ENCODE measurements at places on chromosomes 5 and 9. TPM values are rescaled to one million over a fixed set of nuclear protein-coding genes. Genes with fewer than 3 reads are reported as not detected.

DNA sequence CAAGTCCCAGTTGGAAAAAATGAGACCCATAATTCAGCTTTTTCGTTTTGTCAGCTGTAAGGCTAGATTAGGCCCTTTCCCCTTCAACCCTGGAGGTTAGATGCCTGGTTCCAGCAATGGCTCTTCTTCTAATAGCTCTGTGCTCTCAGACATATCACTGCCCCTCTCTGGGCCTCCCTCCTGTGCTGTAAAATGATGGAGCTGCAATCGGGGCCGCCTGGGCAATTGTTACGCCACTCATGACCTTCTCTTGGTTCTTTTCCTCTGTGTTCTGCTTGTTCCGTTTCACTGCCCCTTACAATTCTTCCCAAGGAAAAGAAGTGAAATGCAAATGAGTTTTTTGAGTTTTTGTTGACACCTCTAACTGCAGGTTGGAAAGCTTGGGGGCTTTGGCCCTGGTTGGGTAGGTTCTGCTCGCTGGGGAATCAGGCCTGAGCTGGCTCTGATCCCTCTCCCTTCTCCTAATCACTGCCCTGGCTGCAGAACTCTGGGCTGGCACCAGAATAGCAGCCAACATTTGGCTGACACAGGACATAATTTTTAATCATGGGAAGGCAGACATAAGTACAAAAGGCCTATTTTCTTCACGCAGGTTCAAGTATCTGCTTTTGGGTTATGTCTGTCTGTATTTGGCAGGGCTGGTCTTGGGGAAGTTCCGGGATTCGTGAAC is 110.9 kb downstream of the FOXD1 start:
- DNase-seq: no peak

DNA sequence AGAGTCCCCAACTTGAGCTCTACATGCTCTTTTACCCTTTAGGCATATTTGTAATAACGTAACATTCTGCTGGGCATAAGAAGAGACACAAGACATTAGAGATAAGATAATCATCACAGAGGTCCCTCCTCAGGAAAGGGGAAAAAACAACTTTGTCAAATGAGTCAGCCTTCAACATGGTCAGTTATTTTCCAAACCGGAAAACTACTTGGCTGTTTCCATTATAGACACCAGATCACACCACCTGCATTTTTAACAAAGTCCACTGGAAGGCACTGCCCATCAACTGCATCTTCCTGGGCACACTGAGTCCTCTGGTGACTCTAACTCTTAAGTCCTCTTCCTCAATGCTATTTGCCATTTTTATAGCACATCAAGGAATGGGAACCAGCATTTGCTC is 221.8 kb downstream of the FAM114A2 start:
- DNase-seq: no peak

Gene PCDHA9
- 22.7 TPM for total RNA-seq

DNA sequence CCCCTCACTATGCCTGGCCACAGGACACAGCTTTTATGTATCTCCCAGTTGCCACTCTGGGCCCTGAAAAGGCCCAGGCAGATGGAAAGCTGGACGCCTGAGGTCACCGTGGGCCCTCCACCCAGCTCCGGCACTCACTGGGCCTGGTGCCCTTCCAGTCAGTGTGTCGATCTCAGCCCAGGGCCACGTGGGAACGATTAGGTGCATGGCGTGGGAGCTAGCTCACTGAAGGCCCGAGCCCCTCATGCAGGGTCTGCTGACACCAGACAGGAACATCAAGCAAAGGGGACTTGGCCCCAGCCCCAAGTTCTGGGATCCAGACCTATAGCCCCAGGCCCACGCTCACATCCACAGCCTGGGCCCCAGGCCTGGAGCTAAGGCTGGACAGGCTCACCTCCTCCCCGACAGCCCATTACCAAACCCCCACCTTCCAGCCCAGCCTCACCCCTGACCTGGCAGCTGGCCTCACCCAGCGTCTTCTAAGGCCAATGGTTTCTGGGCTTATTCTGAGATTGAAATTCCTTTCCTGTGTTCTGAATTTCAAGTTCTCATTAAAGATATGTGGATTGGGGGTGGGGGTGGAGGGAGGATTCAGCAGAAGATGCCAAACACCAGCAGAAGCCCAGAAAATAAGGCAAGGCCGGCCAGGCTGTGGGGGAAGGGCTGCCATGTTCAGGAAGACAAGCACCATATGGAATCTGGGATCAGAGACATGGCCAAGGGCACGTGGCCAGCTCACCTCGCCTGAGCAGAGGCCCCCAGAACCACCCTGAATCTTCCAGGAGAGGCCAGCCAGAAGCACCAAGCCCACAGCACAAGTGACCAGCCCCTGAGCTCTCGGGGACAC is 74.5 kb downstream of the ADAMTS2 start:
- no peak for DNase-seq

- peak; percentile 86 for DNase-seq
These were observed 160.1 kb upstream of the ZNF608 start for GRCh38 chr5:124906339-124907097.

Gene ZMYND19
- 12.7 TPM for total RNA-seq
